ENCODE measurements at places on chromosomes 7 and 10.

GRCh38 chr10:132611986-132612385 lies 74.4 kb downstream of the INPP5A start:
- no peak for DNase-seq

- DNase-seq: no peak
These were observed 21.7 kb downstream of the ADD3 start for GRCh38 chr10:110029450-110029849.

DNA sequence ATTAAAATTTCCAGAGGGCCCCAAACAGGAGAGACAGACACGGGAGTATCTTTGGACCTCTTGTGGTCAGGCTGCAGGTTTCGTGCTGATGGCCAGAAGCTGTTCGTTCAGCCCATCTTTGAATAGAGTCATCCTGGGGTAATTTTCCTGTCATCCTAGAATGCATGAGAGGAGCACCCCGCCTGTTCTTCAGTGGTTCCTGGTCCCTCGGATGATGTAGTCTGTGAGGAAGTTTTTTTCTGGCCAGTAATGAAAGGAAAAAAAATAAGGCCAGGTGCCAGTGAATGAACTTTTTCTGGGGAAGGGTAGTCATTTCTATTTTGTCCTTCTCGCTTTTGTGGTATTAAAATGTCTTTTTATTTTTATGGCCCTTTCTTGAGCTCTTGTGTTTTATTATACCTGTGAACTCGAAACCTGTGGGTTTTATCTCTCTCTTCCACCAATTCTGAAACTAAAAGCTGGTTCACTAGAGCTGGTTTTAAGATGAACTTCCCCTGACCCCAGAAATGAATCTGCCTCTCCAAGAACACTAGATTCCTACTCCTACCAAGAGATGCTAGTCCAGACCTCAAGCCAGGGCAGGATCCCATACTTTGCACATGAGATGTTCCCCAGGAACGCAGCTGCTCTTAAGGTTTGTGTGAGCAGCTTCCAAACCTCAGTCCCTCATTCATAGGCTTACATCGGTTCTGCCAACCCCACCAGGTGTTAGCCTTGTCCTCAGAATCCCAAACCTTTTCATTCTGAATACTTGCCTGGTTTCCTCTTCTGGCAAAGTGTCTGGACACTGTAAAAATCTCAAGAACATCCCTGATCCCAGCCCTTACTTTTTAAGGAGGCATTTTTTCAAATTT lies 15.4 kb upstream of the MEST start:
- DNase-seq: no peak

DNA sequence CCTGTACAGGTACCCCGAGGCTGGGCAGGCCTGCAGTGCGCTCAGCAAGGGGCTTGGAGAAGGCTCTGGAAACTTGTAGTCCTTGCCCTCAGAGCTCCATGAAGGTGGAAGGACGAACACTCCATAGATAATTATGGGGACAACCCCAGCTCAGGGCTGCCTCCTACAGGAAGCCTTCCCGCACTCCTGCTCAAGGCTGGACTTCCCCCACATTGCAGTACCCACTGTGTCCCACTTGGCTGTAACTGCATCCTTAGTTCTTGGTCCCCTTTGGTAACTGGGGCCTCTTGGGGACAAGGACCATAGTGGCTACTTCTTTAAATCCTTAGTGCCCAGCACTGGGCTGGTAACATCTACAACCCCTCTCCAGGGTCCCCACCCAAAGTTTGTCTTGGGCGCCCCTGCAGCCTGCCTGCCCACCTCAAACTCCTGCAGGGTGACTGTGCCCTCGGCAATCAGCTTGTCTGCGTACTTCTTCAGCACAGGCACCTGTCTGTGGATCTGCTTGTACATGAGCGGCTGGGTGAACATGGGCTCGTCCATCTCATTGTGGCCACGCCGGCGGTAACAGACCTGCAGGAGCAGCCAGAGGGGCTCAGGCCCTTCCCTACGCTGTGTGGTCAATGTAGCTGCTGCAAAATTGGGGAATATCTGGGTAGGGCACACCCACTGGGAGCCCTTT lies 17.1 kb downstream of the OGDHL start:
- DNase-seq: no peak

DNA sequence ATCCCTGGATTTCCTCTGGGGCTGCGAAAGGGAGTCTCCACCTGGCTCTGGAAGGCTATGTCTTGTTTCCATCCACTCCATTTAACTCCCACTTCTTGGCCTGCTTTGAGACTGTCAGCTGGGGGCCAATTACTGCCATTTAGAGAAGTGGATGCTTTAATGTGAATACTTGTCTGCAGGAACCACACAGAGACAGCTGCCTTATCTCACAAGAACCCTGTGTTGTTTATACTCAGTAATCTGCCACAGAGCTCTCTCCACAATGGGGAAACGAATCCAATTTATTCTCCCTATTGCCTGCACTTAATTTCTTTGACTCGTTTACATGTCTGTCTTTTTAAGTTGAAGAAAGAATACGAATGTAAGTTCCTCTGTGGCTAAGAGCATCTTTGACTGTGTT lies 787.0 kb upstream of the C7orf33 start:
- DNase-seq: no peak

DNA sequence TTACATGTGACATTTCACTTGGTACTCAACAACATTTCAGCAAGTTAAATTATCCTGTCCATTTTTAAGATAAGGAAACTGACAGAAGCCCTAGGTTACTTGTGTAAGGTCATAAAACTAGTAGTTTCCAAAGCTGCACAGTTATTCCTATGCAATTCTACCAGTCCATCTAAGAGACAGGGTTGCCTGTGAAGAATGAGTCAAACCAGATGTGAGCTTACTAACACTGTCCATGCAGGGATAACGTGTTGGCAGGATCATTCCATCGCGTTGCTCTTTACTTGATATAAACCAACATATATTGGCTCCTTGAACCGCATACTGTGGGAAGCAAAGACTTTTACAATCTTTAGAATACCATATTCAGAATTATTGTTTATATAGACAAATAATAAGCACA lies 280.9 kb upstream of the HGF start:
- DNase-seq: no peak

All from stimulated activated CD4-positive, alpha-beta T cell treated with anti-CD3 and anti-CD28 coated beads, Interleukin-1b, Interleukin-23, amount 100 ng/mL, for 1 hour (primary cell).